ENCODE measurements at places on chromosomes 13 and 19. TPM values are rescaled to one million over a fixed set of nuclear protein-coding genes. Genes with fewer than 3 reads are reported as not detected.

The SAE1 gene
- 106 TPM for total RNA-seq

The LHFPL6 gene
- 17.9 TPM for total RNA-seq

The ZNF878 gene
- 0.17 TPM for total RNA-seq

The HOMER3 gene
- 93.7 TPM for total RNA-seq

The PKN1 gene
- 99.1 TPM for total RNA-seq

The DNM2 gene
- total RNA-seq: 116 TPM

The SOX1 gene
- total RNA-seq: not detected

The FFAR2 gene
- total RNA-seq: not detected

The PRRG2 gene
- total RNA-seq: 4.2 TPM

The SHISA2 gene
- total RNA-seq: 68.7 TPM

The DENND1C gene
- total RNA-seq: 0.20 TPM

The POSTN gene
- total RNA-seq: 1.6 TPM

The ZNF90 gene
- total RNA-seq: 3.6 TPM

The BORCS8 gene
- total RNA-seq: 26.6 TPM

Measured in renal cortical epithelial cell (primary cell).